CD4-positive, alpha-beta T cell treated with Interleukin-15 for 4 hours (primary cell): ENCODE measurements at places on chromosomes 2 and 18.

GRCh38 chr18:48228301-48228715 lies 180.9 kb downstream of the ZBTB7C start:
- no peak for DNase-seq

- DNase-seq = no peak
These were observed 14.9 kb downstream of the LPIN2 start for GRCh38 chr18:2997846-2998564.

- no peak for DNase-seq
These were observed 350.4 kb downstream of the EN1 start for GRCh38 chr2:118496870-118497611.

- no peak for DNase-seq
These were observed 62.3 kb upstream of the BOD1L2 start for GRCh38 chr18:57084331-57085271.

- DNase-seq = no peak
These were observed 173.3 kb upstream of the ERBB4 start for GRCh38 chr2:212711856-212712255.
